Kidney capillary endothelial cell (primary cell): ENCODE measurements at places on chromosomes 11 and 22.

DNA sequence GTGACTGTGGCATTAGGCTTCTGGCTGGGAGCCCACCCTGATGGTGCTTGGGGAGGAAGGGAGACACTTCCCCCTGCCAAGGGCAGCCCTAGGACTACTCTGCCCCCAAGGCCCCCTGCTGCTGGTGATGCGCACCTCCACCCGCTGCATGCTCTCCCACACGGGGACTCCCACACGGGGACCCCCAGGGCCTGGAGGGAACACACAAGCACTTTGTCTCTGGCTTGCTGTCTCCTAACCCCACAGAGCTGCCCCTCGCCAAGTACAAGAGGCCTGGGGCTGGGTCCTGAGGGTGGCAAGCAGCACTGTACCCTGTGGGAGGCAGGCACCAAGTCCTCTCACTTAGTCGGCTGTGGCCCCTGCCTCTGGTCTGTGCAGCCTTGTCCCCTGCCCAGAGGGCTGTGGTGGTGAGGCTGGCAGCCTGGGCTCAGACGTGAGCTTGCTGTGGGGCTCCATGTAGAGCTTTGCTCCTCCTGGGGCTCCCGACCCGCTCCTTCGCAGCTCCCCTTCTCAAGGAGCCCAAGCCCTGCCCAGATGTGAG, 7.9 kb downstream of the LRRC75B start:
- no peak for DNase-seq

DNA sequence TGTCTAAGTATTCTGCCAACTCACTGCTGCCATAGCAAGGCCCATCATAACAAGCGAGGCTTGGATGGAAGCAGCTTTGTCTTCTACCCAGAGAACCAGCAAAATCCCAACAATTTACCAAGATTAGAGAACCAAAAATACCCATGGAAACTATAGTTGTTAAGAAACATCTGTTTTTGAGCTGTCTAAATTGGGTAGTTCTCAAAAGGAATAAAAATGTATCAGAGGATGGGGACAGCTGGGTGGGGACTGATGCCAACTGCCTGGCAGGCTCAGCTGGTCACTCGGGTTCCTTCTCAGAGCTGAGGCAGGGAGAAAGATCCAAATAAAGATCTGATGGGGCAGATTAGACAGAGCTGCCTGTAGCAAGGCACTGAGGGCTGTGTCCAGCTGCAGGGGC, 85.9 kb upstream of the GRK3 start:
- no peak for DNase-seq

DNA sequence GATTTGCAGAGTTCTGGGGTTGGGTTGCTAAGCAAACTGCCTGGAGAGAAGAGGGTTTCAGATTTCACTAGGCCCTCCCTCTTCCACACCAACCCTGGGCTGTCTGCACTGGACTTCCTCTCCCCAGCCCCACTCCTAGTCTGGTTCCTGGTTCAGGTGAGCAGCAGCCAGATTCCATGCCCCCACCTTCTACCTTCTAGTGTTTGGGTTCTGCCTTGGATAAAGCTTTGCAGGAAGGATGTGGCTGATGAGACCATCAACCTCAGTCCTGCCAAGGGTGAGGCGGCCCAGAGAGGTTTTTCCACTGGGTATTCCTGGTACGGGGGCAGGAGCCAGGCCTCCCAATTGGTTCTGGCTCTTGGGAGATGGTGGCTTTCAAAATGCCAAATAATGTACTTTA, 68.3 kb downstream of the BCR start:
- no peak for DNase-seq

GRCh38 chr11:73757598-73757997, 3.3 kb downstream of the RAB6A start:
- no peak for DNase-seq

DNA sequence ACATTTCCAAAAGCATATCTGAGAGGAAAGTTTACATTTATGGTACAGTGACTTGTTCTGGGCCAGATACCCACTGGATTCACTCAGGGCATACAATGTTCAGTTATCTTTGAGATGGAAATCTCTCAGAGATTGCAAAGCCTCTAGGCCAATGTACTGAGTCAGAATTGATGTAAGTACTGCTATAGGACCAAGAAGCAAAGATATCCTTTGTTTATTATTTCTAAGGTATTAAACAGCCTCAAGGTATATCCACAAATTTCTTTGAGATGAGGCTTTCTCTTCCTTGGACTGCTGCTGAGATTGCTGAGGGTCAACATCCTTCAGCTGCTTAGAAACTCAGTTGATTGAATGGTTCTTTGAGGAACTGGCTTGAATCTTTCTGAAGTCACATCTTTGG, 484.0 kb downstream of the METTL15 start:
- no peak for DNase-seq

DNA sequence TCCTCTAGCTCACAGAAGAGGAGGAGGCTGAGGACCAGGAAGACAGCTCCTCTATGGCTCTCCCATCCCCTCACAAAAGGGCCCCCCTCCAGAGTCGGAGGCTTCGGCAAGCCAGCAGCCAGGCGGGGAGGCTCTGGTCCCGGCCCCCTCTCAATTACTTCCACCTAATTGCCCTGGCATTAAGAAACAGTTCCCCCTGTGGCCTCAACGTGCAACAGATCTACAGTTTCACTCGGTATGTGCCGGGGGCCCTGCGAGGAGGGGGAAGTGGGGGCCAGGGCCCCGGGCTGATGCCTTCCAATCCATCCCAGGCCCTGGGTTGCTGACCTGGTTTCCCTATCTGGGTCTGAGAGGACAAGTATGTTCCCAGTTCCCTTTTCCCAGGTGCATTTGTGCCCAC, 7.9 kb downstream of the FOXR1 start:
- DNase-seq: no peak
